AML-193 (cell line): ENCODE measurements at places on chromosomes 13 and 19.

- no peak for DNase-seq
Measured at GRCh38 chr19:14410091-14411051, 8.8 kb downstream of the DDX39A start.

DNA sequence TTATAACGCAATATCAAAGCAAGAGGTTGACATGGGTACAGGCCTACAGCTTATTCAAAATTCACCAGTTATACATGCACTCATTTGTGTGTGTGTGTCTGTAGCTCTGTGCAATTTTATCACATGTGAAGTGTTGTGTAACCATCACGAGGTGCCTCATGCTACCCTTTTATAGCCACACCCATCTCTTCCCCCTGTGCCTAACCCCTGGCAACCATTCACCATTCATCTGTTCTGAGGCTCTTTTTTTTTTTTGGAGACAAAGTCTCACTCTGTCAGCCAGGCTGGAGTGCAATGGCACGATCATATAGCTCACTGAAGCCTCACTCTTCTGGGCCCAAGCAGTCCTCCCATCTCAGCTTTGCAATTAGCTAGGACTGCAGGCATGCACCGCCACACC, 78.4 kb downstream of the DPF1 start:
- DNase-seq = no peak

DNA sequence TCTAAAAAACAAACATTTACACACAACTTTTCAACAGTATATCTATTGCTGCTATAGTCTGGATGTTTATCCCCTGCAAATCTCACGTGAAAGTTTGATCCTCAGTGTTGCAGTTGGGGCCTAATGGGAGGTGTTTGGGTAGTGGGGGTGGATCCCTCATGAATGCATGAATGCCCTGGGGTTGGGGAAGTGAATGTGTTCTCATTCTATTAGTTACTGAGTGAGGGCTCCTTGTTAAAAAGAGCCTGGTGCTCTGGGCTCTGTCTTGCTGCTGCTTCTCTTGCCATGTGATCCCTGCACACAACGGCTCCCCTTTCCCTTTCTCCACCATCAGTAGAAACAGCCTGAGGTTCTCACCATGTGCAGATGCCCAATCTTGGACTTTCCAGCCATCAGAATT, 242.7 kb upstream of the HTR2A start:
- no peak for DNase-seq

- no peak for DNase-seq
Measured at GRCh38 chr13:67120872-67121531, 109.1 kb downstream of the PCDH9 start.

GRCh38 chr19:49432141-49433073, 7.2 kb downstream of the GFY start:
- DNase-seq = no peak

- peak; percentile 62 for DNase-seq
Measured at GRCh38 chr19:14004619-14005348, 1.3 kb downstream of the RFX1 start.

DNA sequence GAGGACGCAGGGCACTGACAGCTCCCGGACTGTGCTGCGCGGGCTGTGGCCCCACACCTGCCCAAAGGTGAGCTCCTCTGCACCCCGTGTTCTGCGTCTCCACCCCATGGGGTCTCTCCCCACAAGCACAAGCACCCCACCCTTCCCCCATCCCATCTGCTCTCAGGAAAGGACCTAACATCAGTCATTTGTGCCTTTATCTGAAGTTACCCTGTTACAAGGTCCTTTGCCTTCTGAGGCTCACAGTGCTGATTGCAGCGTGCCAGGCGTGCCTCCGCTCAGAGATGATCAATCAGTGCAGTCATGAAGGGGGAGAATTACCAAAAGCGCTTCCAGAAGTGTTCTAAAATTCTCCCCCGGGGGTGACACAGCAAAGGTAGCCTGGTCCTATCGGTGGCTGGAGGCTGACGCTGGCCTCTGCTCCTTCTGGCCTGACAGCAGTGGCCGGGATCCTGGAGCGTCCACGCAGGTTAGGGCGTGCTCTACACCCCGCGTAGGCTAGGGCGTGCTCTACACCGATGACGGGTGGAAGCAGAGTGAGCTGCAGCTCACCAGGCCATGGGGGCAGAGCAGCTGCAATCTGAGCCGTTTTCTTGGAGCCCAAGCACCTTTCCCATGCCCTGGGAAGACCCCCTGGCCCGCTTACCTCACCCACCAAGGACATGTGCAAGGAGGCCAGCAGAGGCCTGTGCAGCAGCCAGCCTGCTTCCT, 84.7 kb upstream of the TM9SF2 start:
- DNase-seq = no peak

- DNase-seq = no peak
Measured at GRCh38 chr13:77291774-77292173, 35.1 kb downstream of the MYCBP2 start.

DNA sequence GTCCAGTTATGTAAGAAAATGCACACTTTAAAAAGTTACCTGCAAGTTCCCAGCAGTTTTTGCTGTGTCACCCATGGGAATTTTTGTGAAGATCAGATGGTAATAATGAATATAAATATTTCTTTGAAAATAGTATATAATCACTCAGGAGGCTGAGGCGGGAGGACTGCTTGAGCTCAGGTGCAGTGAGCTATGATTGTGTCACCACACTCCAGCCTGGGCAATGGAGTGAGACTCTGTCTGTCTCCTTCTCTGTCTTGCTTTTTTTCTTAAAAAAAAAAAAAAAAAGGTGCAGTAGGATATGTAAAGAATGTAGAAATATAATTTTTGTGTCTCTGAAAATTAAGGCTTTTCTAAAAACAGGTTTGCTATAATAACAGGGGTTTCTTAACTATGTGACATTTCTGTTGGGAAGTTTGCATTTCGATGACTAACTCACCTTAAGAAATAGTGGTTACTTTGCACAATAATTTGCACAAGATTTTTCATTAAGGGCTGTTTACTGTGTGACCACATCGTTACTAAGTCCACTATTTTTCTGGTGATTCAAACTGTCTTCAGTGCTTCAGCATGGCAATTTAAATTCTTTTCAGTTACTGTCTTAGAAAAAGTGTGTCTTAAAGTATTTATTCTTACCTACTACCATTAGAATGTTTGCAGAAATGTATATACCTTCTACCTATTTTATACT, 37.3 kb downstream of the DNAJC3 start:
- DNase-seq = peak; percentile 87

DNA sequence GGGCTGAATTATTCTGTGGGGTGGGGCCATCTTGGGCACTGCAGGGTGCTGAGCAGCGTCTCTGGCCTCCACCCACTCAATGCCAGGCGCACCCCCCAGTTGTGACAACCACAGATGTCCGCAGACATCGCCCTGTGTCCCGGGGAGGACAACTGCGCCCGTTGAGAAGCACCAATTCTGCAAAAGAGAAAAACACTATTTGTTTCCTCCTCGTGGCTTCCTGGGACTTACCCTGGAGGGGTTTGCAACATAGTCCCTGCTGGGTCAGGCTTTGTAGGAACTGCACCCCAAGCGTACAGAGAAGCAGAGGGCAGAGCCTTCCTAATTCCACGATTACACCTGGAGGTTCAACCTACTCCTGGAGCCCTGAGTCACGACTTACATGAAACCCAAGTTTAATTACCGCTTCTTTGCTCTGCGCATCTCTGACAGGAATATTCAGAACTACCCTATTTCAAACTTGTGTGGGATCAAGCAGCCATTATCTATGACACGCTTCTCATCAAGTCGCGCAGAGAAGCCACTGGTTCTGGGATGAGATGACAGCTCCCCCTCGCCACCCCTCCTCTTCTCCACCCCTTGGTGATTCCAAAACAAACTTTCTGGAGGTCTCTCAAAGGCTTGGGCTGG, 11.1 kb upstream of the SLC39A3 start:
- DNase-seq = peak; percentile 23
